Activated T-cell treated with anti-CD3 and anti-CD28 coated beads, Interleukin-2, amount 50 U/mL, for 72 hours (primary cell): ENCODE measurements at places on chromosomes 2 and 18. TPM values are rescaled to one million over a fixed set of nuclear protein-coding genes. Genes with fewer than 3 reads are reported as not detected.

CIDEA gene
- total RNA-seq, result not detected

SLC4A5 gene
- 6.5 TPM for total RNA-seq

ALK gene
- 0.25 TPM for total RNA-seq

DNA sequence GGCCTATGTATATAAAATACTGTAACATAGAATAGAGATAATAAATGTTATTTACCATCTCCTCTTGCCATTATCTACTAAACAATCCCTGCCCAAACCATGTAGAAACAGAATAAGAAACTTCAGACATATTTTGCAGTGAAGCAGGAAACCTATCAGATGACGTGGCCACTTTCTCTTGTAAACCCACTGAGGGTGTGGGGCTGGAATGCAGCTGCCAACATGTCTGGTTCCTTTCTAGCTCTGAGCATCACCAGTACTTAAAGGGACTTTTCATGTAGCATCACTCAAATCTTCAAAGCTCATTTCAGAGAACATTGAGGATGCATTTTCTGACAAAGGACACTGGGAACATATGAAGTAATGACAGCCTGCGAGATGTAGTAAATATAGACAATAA is 251.8 kb downstream of the LPIN1 start:
- DNase-seq, result no peak

DNA sequence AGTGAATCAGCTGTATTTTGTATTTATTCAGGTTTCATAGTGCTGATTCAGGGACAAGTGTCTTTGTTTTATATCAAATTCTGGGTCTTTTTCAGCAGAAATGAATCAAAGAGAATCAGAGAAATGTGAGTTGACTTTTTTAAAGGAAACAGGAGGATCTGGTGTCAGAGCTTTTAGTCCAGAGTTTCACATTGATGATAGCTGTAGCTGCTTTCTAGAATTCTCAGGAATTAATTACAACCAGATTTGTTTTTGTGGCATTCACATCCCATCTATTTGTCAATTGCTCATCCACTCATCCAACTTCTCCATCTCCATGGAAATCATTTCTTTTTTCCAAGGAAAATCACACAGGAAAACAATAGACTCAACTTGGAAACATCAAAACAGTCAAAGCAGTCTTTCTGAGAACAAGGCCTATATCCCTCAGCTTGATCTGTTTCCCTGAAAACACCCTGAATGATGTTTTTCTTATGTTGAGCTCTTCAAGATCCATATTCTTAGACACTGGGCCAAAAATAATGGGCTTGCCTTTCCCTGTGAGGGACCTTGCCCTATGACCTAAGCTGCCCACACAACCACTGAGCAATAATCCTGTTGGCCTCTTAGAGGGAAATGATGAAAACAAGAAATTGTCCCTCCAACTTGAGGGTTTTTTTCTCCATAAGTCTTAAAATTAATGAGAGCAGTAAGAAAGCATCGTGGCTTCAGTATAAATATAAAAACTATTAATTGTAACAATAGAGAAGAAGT is 249.5 kb upstream of the FN1 start:
- no peak for DNase-seq

- DNase-seq, result no peak
Measured at GRCh38 chr2:178043266-178043665, 29.3 kb downstream of the PDE11A start.
